Activated T-cell treated with anti-CD3 and anti-CD28 coated beads for 48 hours (primary cell): ENCODE measurements at places on chromosomes 3 and 15.

DNA sequence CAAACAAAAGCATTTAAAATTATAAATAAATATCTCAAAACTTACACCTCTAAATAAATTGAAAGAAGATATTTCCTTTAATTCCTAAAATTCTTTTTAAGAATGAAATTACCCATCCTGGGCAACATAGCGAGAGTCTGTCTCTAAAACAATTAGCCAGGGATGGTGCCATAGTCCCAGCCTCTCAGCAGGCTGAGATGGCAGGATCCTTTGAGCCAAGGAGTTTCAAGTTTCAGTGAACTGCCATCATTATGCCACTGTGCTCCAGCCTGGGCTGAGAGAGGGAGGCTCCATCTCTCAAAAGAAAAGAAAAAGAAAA is 25.4 kb downstream of the AADAC start:
- no peak for DNase-seq

DNA sequence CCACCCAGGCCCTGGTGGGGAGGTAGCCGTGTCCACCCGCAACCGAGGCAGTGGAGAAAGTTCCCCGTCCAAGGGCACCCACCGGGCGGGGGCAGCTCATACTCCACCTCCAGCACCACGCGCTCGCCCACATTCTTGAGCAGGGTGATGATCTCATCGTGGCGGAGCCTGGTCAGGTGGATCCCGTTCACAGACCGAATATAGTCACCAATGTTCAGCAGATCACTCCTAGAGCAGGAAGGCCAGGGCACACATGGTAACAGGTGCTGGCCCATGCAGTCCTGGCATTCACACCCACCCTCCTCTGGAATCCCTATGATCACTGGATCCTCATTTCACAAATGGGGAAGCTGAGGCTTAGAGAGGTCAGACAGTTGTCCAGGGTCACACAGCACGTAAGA is 15.8 kb downstream of the GRIP2 start:
- DNase-seq: no peak

DNA sequence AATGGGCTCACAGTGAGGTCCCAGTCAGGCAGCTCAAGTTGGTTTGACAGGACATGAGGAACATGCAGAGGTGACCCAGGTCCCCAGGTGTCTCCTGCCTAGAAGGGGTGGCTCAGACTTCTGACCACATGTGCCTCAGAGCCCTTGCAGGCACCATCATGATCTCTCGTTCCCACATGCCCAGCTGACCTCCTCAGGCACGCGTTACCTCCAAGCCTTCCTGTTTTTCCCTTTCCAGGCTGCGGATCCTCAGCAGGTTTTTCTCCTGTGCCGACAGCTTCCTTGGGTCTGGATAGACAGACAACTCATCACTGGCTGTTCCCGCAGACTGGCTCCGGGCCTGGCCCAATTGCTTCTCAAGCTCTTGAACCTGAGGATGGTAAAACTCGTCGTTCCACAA is 30.4 kb downstream of the CCDC13 start:
- DNase-seq: no peak

GRCh38 chr3:113222451-113223086 is 11.2 kb downstream of the BOC start:
- no peak for DNase-seq

DNA sequence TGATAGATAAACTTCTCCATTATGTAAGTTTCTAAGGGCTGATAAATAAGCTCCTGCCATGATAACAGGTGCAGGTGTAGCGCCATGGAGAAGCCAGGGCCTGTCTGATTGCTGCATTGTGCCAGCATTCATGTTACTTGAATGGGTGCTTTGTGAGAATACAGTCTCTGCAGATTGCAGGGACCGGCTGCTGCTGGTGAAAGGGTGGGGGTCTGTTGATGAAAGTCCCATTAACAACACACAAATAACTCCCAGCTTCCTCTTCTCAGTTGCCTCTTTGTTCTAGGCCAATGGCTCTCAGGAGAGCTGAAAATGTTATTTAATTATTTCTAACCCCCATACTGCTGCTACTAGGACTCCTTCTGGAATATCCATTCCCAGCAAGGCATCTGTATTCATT is 77.2 kb downstream of the RTP4 start:
- DNase-seq: no peak
